ENCODE measurements at places on chromosomes 6 and 20. TPM values are rescaled to one million over a fixed set of nuclear protein-coding genes. Genes with fewer than 3 reads are reported as not detected.

GRCh38 chr20:16535277-16535676, 38.0 kb downstream of the KIF16B start:
- DNase-seq = no peak

DNA sequence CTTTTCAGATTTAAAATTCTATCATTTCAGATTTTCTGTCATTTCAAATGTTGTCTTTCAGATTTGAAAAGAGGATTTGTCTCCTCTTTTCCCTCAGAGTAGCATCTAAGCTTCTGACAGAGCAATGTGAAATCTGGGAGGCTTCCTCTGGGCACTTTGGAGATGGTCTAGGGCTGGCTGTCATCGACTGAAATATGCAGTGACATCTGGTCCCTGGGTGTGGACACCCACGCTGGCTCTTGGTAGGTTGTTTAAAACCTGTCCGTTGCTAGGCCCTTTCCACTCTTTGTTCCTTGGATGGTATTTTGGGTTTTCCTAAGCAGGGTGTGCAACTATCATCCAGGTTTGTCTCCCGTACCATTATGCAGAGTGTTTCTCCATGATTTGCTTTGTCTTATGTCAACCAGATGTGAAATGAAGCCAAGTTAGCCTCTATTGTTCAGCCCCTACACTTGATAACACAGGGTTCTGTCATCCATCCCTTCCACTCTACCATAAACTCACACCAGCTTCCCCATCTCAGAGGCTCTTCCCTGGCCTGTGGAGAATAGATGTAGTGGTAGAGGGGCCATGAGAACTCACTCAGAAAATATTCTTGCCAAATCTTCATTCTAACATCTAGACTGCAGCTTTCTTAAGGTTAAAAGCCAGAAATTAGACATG, 5.0 kb upstream of the VIP start:
- no peak for DNase-seq

DNA sequence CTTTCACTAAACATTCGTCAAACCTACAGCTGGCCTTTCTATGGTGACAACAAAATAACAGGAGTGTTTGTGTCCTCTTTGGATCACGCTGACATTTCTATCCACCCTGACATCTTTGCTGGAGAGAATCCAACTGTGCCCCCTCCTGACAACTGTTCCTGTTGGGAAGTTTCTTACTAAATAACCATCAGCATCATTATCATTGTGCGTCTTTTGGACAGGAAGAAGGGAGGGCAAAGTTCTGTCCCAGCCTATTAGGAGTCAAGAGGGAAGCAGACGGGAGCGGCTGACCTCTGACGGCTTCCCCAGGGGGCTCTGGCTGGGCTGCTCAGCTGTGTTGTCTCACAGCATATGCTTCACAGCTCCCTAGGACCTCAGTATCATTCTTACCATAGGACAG, 195.9 kb upstream of the SULF2 start:
- peak; percentile 71 for DNase-seq

BICRAL gene
- total RNA-seq = 11.3 TPM

Data from cardiac septum (tissue), 1 donor.